ENCODE measurements at places on chromosomes 6 and 20.

GRCh38 chr6:34090529-34090928 lies 55.4 kb downstream of the GRM4 start:
- DNase-seq = no peak

DNA sequence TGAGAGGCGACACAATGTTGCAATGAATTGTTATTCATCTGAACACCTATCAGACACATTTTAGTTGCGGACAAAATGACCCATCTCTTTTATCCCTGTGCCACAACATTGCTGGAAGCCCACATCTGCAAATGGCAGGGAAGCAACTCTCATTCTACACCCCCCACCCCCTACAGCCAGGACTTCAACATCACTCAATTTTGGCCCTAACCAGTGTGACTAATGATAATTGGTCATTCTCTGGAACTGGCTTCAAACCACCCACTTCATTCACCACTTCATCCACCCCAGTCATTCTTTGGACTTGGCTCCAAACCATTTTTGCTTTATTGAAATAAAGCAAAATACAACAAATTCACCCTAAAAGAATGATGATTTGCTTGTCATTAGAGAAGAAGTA lies 1.5 kb downstream of the GCM2 start:
- DNase-seq = no peak

DNA sequence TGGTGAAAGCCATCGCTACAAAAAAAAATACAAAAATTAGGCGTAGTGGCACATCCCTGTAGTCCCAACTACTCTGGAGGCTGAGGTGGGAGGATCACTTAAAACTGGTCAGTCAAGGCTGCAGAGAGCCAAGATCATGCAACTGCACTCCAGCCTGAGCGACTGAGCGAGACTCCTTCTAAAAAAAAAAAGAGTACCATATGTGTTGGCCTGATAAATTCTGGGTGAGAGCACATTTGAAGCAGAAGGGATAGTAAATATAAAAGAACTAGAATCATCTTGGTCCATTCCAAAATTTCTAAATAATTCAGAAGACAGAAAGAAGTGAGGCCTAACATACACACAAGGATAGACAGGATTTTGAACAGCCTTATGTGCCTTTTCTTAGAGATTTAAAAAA lies 2.2 kb downstream of the IBTK start:
- no peak for DNase-seq

GRCh38 chr20:43721097-43721428 lies 5.7 kb downstream of the GTSF1L start:
- no peak for DNase-seq

GRCh38 chr6:75775219-75775618 lies 26.2 kb downstream of the MYO6 start:
- DNase-seq = no peak

DNA sequence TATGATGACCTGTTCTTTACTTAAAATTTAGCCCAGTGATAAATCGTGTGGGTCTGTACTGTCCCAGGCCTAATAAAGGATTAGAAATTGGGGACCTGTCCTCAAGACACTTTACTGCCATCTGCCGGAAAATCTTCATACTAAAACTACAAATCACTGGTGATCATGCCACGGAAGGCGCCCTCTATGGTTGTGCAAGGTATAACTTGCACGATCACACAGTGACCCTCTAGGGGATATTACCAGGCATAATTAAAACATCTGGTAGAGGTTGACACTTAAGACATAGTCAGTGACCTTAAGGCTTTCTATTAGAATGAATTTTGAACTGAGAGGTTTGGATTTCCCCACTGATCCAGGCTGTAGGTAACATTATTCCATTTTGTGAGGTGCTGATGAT lies 172.6 kb downstream of the BMP2 start:
- no peak for DNase-seq

- DNase-seq = no peak
Observed at GRCh38 chr20:10604865-10605440, 68.8 kb downstream of the JAG1 start.

DNA sequence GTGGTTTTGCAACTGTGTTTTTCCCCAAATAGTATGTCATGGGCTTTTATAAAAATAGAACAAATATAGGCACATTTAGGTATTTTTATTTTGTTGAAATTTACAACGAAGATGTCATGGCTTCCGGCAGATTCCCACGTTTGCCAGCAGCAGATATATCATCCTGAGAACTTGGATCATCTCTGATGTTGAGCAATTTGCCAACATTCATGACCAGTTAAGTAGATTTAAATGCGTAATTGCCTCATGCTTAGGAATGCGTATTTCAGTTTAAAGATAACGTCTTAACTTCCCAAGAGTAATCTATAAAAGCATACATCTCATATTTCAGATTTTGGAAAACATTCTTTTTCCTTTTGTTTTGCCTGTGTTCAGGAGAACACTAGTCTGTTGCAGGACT lies 457.8 kb downstream of the QKI start:
- no peak for DNase-seq

DNA sequence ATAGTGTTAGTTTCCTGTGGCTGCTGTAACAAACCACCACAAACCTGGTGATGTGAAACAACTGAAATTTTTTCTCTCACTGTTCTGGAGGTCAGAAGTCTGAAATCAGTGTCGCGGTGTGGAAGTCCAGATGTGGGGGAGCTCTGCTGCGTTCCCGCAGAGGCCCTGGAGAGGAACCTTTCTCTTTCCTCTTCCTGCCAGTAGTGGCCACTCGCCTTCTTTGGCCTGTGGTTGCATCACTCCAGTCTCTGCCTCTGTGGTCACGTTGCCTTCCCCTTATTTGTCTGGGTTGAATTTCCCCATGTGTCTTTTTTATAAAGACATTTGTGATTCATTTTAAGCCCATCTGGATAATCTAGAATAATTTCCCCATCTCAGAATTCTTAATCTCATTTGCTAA lies 295.5 kb upstream of the FLRT3 start:
- DNase-seq = no peak

- DNase-seq = no peak
Observed at GRCh38 chr20:64096535-64096934, 10.8 kb downstream of the NPBWR2 start.

DNA sequence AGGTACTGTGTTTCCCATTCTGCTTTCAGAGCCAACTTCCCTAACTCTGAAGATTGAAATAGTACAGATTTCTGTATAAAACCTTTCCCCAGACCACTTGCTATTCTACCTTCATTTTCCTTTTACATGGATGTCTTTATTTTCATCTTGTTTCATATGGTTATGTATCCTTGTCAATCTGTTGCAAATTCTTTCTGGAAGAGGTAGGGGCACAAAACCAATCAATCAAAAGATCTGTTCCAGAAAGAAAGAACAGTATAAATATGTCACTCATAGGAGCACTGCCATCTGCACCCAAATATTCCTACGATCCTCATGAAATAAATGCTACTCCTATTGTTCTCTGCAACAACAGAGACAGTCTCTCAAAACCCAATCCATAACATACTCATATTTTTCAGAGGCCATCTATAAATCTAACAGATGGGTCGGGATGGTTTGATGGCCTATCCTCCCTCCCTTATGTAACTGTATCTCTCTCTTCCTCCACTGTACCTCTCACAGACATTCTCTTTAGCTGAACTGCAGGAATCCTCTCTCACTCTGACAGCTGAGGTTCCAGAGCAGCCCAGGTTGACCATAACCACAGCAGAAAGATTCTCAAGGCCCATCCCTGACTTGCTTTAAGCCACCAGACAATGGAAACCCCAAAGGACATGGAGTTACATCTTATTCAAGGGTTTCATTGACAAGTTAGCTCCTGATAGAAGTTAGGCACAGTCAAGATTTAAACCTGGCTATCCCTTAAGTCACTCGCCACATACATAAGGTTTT lies 112.8 kb downstream of the ZMYND8 start:
- no peak for DNase-seq

- no peak for DNase-seq
Observed at GRCh38 chr6:149202952-149203351, 114.6 kb upstream of the TAB2 start.

GRCh38 chr20:60491051-60491581 lies 532.9 kb downstream of the CDH26 start:
- no peak for DNase-seq

DNA sequence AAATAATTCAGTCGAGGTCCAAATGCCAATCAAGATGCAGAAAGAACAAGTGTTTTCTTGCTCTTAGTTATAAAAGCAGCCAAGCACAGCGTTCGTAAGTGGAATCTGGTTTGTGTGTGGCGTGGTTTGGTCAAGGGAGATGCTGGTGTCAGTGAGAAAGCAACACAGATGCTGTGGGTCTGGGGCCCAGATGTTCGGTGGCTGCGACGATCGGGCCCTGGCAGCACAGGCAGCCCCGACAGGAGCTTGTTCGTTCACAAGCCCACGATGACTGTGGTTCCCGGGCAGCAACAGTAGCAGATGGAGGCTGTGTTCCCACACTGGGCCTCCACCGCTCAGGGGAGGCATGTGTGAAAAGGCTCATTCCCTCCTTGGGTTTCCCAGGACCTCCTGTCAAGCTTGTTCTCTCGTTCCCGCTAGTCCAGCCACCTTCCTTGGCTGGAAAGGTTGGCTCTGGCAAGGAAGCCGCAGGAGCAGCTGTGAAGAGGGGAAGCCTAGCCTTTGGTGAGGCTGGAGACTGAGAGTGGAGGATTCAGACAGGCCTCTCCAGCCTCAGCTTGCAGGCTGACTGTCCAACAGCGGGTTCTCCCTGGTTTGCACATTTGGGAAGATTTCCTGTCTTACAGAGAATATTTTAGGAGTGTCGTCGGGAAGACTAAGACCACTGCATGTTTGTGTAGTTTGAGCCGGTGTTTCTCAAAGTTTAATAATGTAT lies 304.7 kb downstream of the QKI start:
- DNase-seq = no peak

GRCh38 chr6:156427345-156427744 lies 349.8 kb upstream of the ARID1B start:
- DNase-seq = no peak

- no peak for DNase-seq
Observed at GRCh38 chr6:35485402-35485877, 11.4 kb downstream of the TEAD3 start.

- no peak for DNase-seq
Observed at GRCh38 chr6:15674690-15675386, 12.0 kb upstream of the DTNBP1 start.

GRCh38 chr6:6783721-6784120 lies 195.2 kb downstream of the LY86 start:
- no peak for DNase-seq

- DNase-seq = no peak
Observed at GRCh38 chr6:113859349-113860180, 2.4 kb downstream of the MARCKS start.

DNA sequence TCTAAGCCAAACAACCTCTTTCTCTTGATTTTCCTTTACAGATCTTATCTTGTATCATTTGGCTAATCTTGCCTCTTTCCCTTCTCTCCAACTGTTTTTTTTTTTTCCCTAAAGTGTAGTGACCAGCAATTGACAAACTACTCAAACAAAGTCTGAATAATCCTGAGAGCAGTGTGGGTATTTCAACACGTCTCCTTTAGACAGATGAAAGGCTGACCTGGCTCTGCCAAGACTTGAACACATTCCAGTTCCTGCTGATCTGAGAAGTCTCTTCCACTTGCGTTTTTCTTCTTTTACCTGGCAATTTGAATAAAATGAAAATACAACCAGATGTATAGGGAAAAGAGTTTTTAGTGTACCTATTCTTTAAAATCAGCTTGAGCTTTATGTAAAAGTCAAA lies 168.4 kb downstream of the GJA10 start:
- DNase-seq = no peak

GRCh38 chr6:135187372-135187771 lies 6.3 kb downstream of the MYB start:
- no peak for DNase-seq

DNA sequence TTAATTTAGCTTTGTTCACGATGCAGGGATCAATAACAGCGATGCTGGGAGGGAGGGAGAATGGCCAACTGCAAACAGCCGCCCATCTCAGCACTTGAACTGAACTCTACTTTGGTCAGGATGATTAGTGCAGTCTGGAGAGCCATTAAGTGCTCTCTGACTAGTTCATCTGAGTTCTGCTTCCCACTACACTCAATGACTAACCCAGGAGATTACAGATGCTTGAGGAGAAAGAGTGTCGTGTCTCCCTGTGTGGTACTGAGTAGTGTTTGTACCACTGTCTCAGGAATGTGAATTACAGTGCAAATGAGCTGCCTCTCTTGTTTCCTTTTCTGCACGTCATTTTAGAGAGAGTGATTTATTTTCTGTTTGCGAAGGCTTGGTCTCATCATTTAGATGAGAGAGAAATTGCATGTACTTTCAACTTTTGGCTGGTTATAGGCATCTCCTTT lies 23.5 kb downstream of the CARMIL1 start:
- no peak for DNase-seq

DNA sequence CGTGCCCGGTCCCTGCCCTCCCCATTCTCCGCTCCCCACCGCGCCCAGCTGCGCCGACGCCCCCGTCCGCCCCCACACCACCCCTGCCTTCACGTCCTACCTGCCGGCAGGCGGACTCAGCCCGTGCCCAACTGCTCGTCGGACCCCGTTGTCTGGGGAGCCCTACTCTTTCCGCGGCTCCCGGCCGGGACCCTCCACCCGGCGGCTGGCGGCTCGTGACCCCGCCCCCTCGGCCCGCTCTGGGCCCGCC lies at the start of gene SERAC1:
SERAC1 (minus strand) TSS at position 223 of the 250 bp plus-strand sequence. CDS start 9,899 bp downstream, outside the sequence.
- DNase-seq = no peak

DNA sequence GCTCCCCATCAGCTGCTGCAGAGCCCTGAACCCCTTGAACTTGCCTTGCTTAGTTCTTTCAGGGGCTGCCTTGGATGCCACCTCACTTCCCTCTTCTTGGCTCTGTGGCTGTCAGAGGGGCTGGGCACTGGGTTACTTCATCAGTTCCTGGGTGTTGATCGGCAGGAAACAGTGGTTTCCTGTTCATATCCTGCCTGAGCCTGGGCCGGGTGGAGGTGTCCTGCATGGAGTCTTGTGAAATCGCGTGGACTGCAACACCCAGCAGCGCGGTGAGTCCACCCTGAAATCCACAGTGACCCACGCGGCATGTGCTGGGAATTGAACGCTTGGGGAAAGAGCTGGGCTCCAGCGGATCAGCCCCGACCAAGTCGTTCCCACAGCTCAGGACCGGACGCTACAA lies 97.5 kb downstream of the CDH26 start:
- DNase-seq = no peak

DNA sequence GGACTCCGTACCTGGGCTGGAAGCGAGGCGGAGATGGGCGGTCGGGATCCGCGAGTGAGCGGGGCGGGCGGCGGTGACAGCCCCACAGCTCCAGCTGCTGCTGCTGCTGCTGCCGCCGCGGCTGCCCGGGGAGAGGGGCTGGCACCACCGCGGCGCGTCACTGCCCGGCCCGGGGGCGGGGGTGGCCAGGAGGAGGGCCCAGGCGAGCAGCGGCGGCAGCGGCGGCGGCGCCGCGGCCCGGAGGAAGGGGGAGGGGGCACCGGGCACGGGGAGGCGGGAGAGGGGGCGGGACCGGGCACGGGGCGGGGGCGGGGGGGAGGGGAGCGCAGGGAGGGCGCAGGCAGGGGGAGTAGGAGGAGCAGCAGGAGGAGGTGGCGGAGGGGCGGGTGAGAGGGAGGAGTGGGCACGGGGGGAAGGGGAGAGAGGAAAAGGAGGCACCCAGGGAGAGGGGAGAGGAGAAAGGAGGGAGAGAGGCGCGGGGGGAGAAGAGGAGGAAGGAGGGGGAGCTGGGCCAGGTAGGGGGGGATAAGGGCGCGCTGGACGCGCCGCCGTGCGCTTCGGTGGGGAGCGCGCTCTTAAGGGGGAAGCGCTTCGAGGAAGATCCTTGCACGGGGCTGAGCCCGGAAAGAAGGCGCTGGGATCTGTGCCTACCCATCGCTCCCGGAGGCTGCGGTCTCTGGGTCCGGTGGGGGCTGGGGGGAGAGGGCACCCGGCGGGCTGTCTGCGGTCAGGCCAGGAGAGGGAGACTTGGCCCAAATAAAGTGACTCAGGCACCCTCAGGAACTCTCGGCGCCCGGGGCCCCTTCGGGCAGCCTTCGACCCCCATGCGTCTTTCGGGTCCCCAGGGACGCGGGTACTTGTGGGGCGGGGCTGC lies 101.5 kb downstream of the NOL4L start:
- DNase-seq = peak; percentile 42

All from activated CD4-positive, CD25-positive, alpha-beta regulatory T cell (primary cell).